CD4-positive, CD25-positive, alpha-beta regulatory T cell (primary cell): ENCODE measurements at places on chromosomes 5 and 9.

DNA sequence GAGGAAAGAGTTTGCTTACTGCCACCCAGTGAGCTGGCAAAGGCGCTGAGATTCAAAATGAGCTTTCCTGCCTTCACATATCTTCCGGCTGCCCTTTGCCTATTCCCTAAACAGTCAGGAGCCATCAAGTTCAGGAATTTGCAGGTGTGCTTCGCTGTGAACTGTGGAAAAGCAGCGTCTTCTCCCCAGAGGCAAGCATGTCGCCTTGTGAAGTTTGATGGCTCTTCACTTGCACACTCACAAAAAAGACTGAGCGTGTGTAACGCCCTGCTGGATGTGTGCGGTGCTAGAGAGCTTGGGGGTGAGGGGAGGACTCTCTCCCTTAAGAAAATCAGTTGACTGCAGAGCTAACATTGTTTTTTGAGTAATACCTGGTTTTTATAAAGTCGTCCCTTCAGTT is 288.7 kb downstream of the DOCK8 start:
- no peak for DNase-seq

- DNase-seq, result no peak
These were observed 473.9 kb upstream of the CYLC2 start for GRCh38 chr9:102521097-102521755.

- no peak for DNase-seq
These were observed 86.6 kb downstream of the SH3GL2 start for GRCh38 chr9:17665450-17665849.

GRCh38 chr5:93273176-93273575 is 307.8 kb downstream of the NR2F1-AS1 start:
- DNase-seq, result no peak

- no peak for DNase-seq
These were observed 1.4 kb upstream of the CERCAM start for GRCh38 chr9:128419061-128419925.

- no peak for DNase-seq
These were observed 101.3 kb downstream of the AGTPBP1 start for GRCh38 chr9:85640425-85640824.

DNA sequence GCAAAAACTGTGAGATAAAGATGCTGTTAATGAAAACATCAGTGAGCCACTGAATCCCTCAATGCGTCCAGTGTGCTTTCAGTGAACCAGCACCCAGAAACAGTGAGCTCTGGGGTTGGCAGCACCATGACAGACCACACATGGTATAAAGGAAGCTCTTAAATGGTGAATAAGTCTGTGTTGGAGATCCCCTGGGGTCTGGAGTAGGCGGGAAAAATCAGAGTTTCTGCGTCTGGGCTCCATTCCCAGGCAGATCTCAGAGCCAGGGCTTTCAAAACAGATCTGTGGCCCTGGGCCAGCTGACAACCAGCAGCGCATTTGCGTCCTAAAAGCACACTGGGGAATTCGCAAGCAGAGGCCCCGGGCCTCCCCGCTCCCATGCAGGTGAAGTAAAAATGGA is 233.5 kb downstream of the FRMD3 start:
- no peak for DNase-seq

GRCh38 chr5:143347698-143348344 is 55.7 kb downstream of the NR3C1 start:
- DNase-seq, result no peak

DNA sequence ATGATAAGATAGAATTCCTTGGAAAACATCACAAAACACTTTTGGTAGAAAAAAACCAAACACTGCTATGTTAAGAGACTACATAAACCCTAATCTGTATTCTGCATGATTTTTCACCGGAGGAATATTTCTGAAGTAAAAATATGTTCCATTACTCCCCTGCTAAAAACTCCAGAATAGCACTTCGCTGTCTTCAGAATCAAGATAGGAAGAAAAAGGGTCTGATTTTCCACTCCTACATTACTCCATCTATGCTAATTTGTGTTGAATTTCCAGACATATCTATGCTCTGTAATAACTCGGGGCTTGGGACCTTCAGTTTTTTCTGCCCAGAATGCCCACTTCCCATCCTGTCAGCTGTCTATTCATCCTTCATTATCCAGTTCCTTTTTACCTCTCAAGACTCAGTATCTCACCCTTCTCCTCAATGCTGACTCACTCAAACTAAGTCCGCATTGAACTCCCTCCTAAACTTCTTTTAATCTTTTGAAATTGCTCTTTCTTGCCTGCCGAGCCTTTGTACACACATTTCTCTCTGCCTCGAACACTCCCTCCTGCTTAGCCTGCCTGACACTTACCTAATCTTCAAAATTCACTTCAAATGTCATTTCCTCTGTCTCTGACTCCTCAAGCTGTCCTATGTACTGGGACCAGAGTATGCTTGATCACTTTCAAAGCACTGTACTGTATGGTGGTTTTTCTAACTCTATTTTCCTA is 171.0 kb downstream of the ARRDC3 start:
- DNase-seq, result no peak

DNA sequence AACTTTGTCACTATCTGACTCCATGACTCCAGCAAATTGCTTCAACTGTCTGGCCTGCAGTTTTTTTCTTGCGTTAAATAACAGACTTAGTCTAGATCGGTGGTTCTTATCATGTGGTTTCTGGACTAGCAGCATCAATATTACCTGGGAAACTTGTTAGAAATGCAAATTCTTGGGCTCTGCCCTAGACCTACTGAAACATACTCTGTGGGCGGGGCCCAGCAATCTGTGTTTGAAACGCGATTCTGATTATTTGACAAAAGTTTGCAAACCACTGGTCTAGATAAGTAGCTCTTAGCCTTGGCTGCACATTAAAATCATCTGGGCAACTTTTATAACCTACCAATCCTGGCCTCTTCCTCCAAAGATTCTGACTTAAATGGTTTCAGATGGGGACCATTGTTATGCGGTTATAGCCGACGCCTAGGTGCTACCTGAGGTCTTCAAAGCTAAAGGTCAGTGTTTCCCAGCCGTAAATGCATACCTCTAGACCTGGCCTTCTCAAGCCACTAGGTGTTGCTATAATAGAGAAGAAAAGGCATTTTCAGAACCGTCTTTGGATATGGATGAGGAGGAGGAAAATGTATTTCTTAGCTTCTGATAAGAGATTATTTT is 74.0 kb downstream of the C9orf85 start:
- DNase-seq, result no peak

- no peak for DNase-seq
These were observed 55.6 kb upstream of the FCN2 start for GRCh38 chr9:134825025-134825424.

DNA sequence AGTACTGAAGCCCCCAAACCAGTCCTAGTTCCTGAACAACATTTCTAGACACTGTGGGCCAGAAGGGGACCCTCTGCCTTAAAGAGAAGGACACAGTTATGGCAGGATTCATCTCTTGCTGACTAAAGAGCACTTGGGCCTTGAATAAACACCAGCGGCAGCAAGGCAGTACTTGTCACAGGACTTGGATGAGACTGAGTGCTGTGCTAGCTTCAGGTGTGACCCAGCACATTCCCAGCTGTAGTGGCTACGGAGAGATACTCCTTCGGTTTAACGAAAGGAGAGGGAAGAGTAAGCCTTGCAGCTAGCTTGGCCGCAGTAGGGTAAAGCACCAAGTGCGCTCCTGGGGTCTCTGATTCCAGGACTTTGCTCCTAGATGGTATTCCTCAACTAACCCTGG is 10.9 kb upstream of the STX17 start:
- DNase-seq, result no peak

GRCh38 chr5:30050056-30050815 is 1143.2 kb upstream of the CDH6 start:
- DNase-seq, result no peak

- DNase-seq, result peak; percentile 88
These were observed 115.9 kb downstream of the CDC42SE2 start for GRCh38 chr5:131379723-131380122.

DNA sequence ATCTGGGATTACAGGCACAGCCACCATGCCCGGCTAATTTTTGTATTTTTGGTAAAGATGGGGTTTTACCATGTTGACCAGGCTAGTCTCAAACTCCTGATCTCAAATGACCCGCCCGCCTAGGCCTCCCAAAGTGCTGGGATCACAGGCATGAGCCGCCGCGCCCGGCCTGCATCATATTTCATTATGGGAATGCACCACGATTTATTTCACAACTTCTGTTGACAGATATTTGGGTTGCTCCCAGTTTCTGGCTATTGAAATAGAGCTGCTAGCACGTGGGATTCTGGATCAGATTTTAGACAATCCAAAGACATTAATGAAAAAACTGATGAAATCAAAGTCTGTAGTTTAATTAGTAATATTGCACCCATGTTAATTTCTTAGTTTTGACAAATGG is 48.4 kb upstream of the FUBP3 start:
- no peak for DNase-seq

DNA sequence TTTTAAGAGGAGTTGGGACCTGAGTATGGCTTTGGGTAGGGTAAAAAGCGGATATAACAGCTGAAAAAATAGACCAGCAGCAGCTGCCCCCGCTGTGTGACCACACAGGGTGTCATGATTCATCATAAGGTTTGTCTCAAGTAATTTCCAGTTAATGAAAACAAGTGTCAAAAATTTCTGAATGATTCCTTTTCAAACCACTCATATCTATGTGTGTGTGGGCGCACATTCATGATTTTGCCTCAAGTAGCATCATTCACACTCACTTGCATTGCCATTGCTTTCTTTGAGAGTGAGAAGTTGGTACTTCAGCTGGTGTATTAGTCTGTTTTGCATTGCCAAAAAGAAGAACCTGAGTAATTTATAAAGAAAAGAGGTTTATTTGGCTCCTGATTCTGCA is 12.1 kb upstream of the TNFAIP8 start:
- peak; percentile 76 for DNase-seq

- DNase-seq, result no peak
These were observed 47.8 kb downstream of the AHRR start for GRCh38 chr5:369151-369868.

- no peak for DNase-seq
These were observed 38.3 kb downstream of the DAPK1 start for GRCh38 chr9:87535817-87536539.

GRCh38 chr9:35956651-35957050 is 1.3 kb downstream of the OR2S2 start:
- no peak for DNase-seq

- no peak for DNase-seq
These were observed 2.4 kb upstream of the RXFP3 start for GRCh38 chr5:33933723-33934169.

GRCh38 chr5:42721484-42721883 is 35.1 kb upstream of the CCDC152 start:
- DNase-seq, result no peak

- DNase-seq, result no peak
These were observed 36.5 kb upstream of the HSPA9 start for GRCh38 chr5:138611678-138612218.

- no peak for DNase-seq
These were observed 62.7 kb upstream of the ZNF354A start for GRCh38 chr5:178793151-178793550.

- DNase-seq, result no peak
These were observed 181.5 kb upstream of the PIK3R1 start for GRCh38 chr5:68033961-68034571.

DNA sequence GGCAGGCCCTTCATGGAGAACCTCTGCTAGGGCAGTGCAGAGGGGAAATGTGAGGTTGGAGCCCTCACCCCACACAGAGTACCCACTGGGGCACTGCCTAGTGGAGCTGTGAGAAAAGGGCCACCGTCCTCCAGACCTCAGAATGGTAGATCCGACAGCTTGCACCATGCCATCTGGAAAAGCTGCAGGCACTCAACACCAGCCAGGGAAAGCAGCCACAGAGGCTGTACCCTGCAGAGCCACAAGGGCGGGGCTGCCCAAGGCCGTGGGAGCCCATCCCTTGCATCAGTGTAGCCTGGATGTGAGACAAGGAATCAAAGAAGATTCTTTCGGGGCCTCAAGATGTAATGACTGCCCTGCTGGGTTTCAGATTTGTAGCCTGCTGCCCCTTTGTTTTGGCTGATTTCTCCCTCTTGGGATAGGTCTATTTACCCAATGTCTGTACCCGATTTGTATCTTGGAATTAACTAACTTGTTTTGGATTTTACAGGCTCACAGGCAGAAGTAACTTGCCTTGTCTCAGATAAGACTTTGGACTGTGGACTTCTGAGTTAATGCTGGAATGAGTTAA is 16.6 kb upstream of the ZDHHC11 start:
- no peak for DNase-seq

- no peak for DNase-seq
These were observed 55.9 kb downstream of the ADAM19 start for GRCh38 chr5:157519579-157520253.

- DNase-seq, result no peak
These were observed 16.9 kb downstream of the PHF19 start for GRCh38 chr9:120860083-120860482.

DNA sequence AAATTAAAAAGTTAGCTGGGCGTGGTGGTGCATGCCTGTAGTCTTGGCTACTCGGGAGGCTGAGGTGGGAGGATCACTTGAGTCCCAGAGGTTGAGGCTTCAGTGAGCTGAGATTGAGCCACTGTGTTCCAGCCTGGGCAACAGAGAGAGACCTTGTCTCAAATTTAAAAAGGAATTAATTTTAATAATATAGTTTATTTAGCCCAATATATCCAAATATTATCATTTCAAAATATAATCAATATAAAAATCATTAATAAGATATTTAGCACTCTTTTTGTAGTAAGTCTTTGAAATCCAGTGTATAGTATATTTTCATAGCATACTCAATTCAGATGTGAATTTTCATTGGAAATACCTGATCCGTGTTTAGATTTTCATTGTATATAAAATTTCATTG is 43.2 kb upstream of the ORM1 start:
- DNase-seq, result no peak

- DNase-seq, result no peak
These were observed 571.3 kb upstream of the CLINT1 start for GRCh38 chr5:158430166-158430797.

GRCh38 chr9:122815544-122815943 is 12.8 kb downstream of the PDCL start:
- DNase-seq, result no peak

DNA sequence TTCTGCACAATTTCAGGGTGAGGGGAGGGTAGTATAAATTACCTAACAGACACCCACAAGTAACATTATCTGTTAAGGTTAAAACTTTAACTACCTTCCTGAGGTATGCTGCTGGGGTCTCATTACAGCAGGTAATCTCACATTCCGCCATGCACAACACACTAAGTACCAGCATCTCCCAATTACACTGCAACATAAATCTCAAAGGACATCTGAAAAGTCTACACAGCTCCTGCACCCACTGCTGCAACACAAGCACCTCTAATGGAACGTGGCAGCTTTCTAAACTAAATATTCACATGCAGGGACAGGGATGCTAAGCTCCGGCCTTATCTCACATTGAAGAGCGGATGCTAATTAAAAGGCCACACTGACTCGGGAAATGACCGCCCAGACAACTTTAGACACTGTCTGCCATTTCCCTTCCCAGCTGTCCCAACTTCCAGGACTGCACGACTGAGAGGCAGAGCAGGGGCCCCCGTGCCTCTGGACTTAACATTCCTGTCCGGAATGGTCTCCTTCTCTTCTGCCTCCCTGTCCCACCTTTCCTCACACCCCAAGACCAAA is 45.9 kb downstream of the PSMB7 start:
- no peak for DNase-seq
